ENCODE measurements at places on chromosomes 2 and 18. TPM values are rescaled to one million over a fixed set of nuclear protein-coding genes. Genes with fewer than 3 reads are reported as not detected.
A peak's percentile ranks its signal among the peaks of the same experiment; 100 is the strongest.

- no peak overlapping the region for H3K27ac ChIP-seq
- no peak for DNase-seq
- peaks cover 1% of the 10 kb centered on the region for H3K36me3 ChIP-seq
Observed at GRCh38 chr18:58723810-58724602, 52.7 kb downstream of the MALT1 start.

DNA sequence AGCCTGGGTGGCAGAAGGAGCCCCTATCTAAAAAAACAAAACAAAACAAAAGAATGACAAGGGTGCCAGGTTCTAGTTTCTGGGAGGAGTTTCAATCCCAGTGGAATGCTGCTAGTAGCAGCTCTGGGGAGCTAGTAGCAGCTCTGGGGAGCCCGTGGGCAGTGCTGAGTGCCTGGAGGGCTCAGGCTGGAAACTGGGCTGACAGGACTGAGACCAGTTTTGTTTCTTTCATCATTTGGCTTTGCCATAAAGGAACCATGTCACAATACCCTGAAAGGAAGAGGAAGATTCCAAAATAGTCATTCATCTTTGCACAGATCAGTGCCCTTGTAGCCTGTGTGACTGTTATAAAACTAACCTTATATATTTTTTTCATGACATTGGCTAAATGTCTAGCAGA, 10.6 kb downstream of the MFSD6 start:
- DNase-seq: no peak
- no peaks in the 10 kb centered on the region for H3K27me3 ChIP-seq

ADAM23 gene
- polyA plus RNA-seq: not detected

DNA sequence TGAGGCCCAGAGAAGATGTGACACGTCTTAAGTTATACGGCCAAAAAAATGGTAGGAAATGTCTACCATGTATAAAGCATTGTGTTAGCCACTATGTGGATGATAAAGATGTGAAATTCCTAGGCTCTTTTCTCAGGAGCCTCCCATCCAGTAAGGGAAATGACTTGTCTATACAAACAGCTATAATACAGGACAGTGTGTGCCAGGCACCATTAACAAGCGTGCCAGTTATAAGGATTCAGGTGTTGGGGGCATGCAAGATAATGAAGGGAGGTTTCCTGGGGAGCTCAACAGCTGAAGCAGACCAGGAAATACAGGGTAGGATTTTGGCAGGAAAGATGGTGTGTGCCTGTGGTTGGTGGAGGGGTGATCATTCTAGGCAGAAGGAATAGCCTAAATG, 37.6 kb downstream of the ALPK2 start:
- H3K27me3 ChIP-seq: no peaks in the 10 kb centered on the region
- no peak for DNase-seq
- no peak overlapping the region for H3K4me3 ChIP-seq

ACMSD gene
- polyA plus RNA-seq: 81.7 TPM

LRP2 gene
- polyA plus RNA-seq: 0.47 TPM

- no peaks in the 10 kb centered on the region for H3K27me3 ChIP-seq
- H3K36me3 ChIP-seq: no peaks in the 10 kb centered on the region
- no peak overlapping the region for H3K4me3 ChIP-seq
- no peak for DNase-seq
- no peak overlapping the region for H3K27ac ChIP-seq
- H3K4me1 ChIP-seq: no peaks in the 10 kb centered on the region
Observed at GRCh38 chr2:19609266-19609665, 250.8 kb upstream of the OSR1 start.

DNA sequence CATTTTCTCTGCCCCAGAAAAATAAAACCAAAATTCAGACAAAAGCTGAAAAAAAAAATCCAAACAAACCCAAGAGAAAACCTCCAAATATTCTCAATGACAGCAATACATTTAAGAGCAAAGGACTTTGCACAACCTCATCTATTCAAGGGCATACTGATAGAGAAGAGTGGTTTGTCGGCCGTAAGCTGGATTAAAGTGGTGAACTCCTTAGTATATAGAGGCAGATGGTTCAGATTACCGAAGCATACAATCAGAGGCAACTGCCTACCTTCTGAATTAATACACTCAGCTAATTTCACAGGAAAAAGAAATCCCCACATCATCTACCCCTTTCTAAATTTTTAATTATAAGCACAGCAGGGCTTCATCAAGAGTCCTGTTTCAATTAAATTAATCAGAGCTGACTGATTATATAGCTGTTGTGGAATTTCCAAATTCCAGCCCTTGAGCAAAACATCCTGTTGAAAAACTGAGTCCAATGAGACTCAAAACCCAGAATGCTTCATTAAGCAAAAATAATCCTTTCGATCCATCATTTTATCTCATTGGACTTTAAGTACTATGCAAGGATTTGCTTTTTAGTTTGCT, at the start of gene CPLX4:
Gene CPLX4, minus strand, starts transcription at position 190 of the 591 bp plus-strand sequence. Its CDS starts 187 bp downstream, at position 3.
- H3K36me3 ChIP-seq: no peaks in the 10 kb centered on the region
- H3K4me1 ChIP-seq: no peaks in the 10 kb centered on the region
- no peak within 1 kb of the TSS for H3K27ac ChIP-seq
- no peak for DNase-seq
- H3K27me3 ChIP-seq: no peaks in the 10 kb centered on the region

GRCh38 chr2:65527451-65528240, 95.2 kb upstream of the SPRED2 start:
- no peak overlapping the region for H3K27ac ChIP-seq
- H3K36me3 ChIP-seq: no peaks in the 10 kb centered on the region
- H3K4me3 ChIP-seq: no peak overlapping the region
- H3K4me1 ChIP-seq: no peaks in the 10 kb centered on the region

NYAP2 gene
- not detected for polyA plus RNA-seq

SCRN3 gene
- 13.2 TPM for polyA plus RNA-seq

CLASP1 gene
- 7.5 TPM for polyA plus RNA-seq

- DNase-seq: no peak
- H3K4me3 ChIP-seq: no peak overlapping the region
- H3K27me3 ChIP-seq: no peaks in the 10 kb centered on the region
- H3K27ac ChIP-seq: no peak overlapping the region
- H3K36me3 ChIP-seq: no peaks in the 10 kb centered on the region
- H3K4me1 ChIP-seq: no peaks in the 10 kb centered on the region
Observed at GRCh38 chr2:114118088-114118487, 228.2 kb downstream of the ACTR3 start.

GPR39 gene
- 2.2 TPM for polyA plus RNA-seq

KLHL30 gene
- polyA plus RNA-seq: not detected

VIT gene
- 0.07 TPM for polyA plus RNA-seq

UPP2 gene
- polyA plus RNA-seq: 1.5 TPM

- peak overlapping the region; percentile 12 for H3K27ac ChIP-seq
- no peaks in the 10 kb centered on the region for H3K36me3 ChIP-seq
- H3K4me3 ChIP-seq: no peak overlapping the region
- H3K27me3 ChIP-seq: no peaks in the 10 kb centered on the region
Observed at GRCh38 chr2:242075168-242075567, 205.6 kb downstream of the RTP5 start.

- DNase-seq: no peak
- H3K27me3 ChIP-seq: no peaks in the 10 kb centered on the region
- H3K4me3 ChIP-seq: peak overlapping the region; percentile 34
- peak overlapping the region; percentile 2 for H3K27ac ChIP-seq
- H3K36me3 ChIP-seq: peaks cover 17% of the 10 kb centered on the region
Observed at GRCh38 chr2:210562091-210562490, 5.7 kb downstream of the CPS1 start.

GRCh38 chr18:8841781-8842485, 136.6 kb downstream of the MTCL1 start:
- H3K36me3 ChIP-seq: no peaks in the 10 kb centered on the region
- no peak for DNase-seq
- H3K27ac ChIP-seq: no peak overlapping the region
- no peak overlapping the region for H3K4me3 ChIP-seq
- H3K27me3 ChIP-seq: no peaks in the 10 kb centered on the region

DNA sequence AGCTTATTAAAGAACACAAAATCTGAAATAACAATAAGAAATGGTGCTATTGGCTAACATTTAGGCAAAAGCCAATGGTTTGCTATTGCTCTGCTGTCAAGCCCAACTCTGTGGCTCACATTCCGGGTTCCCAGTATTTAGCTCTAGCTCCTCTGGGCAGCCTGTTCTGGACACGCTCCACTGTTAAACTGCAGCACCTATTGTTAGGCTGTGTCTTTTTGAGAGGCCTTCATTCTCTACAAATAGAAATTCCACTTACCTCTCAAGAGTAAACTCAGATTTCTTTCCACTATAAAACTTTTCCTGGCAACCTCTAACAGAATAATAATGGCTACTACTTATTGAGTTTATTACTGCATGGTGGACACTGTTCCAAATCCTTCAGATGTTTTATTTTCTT, 3.7 kb upstream of the KLHL14 start:
- no peaks in the 10 kb centered on the region for H3K27me3 ChIP-seq
- no peak for DNase-seq
- H3K4me3 ChIP-seq: no peak overlapping the region
- H3K27ac ChIP-seq: no peak overlapping the region
- H3K4me1 ChIP-seq: peaks cover 5% of the 10 kb centered on the region
- H3K36me3 ChIP-seq: no peaks in the 10 kb centered on the region

DNA sequence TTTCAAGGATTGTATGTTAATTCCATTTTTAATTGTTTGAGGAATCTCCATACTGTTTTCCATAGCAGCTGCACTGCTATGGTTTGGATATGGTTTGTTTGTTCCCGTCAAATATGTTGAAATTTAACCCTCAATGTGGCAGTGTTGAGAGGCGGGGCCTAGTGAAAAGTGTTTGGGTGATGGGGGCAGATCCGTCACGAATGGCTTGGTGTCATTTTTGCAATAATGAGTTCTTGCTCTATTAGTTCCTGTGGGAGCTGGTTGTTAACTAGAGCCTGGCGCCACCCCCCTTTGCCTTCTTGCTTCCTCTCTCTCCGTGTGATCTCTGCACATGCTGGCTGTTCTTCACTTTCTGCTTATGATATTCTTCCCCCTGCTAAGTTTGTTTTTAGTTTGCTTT, 71.4 kb upstream of the LDLRAD4 start:
- H3K27me3 ChIP-seq: no peaks in the 10 kb centered on the region
- no peaks in the 10 kb centered on the region for H3K36me3 ChIP-seq
- DNase-seq: no peak
- no peak overlapping the region for H3K4me3 ChIP-seq
- no peaks in the 10 kb centered on the region for H3K4me1 ChIP-seq
- H3K27ac ChIP-seq: no peak overlapping the region

GRCh38 chr18:22939649-22940048, 6.5 kb downstream of the RBBP8 start:
- no peaks in the 10 kb centered on the region for H3K27me3 ChIP-seq
- no peak for DNase-seq

FBXO11 gene
- 9.4 TPM for polyA plus RNA-seq

- no peak overlapping the region for H3K4me3 ChIP-seq
- H3K27ac ChIP-seq: no peak overlapping the region
- no peak for DNase-seq
- no peaks in the 10 kb centered on the region for H3K36me3 ChIP-seq
- no peaks in the 10 kb centered on the region for H3K4me1 ChIP-seq
Observed at GRCh38 chr2:217186152-217186551, 326.3 kb upstream of the TNP1 start.

AKAIN1 gene
- polyA plus RNA-seq: 0.31 TPM

CROCC2 gene
- 0.13 TPM for polyA plus RNA-seq

DNA sequence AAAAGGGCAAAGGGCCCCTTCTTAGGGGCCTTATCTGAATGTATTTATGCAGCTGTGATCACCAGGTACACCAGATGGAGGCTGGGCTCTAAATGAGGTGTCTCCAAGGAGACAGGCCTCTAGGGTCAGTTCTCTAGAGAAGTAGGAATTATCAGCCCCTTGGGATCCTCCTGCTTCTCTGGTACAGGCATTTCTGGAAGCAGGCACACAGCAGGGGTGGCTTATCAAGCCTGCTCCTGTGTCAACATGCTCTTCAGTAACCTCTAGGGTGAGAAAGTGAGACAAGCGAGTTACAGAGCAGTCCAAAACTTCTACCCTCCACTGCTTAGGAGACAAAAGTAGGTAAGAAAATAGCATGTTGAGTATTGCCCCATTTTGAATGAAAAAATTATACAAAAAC, 13.8 kb downstream of the TPGS2 start:
- H3K27ac ChIP-seq: no peak overlapping the region
- no peak for DNase-seq
- H3K4me1 ChIP-seq: no peaks in the 10 kb centered on the region
- no peak overlapping the region for H3K4me3 ChIP-seq
- no peaks in the 10 kb centered on the region for H3K27me3 ChIP-seq
- H3K36me3 ChIP-seq: no peaks in the 10 kb centered on the region

GRCh38 chr18:28063271-28063761, 113.6 kb downstream of the CDH2 start:
- H3K27me3 ChIP-seq: no peaks in the 10 kb centered on the region
- no peak for DNase-seq
- H3K4me1 ChIP-seq: no peaks in the 10 kb centered on the region
- H3K36me3 ChIP-seq: no peaks in the 10 kb centered on the region

GRCh38 chr2:3100386-3100785, 277.2 kb downstream of the EIPR1 start:
- H3K27ac ChIP-seq: no peak overlapping the region
- no peaks in the 10 kb centered on the region for H3K36me3 ChIP-seq
- H3K4me1 ChIP-seq: no peaks in the 10 kb centered on the region
- no peak for DNase-seq
- H3K27me3 ChIP-seq: no peaks in the 10 kb centered on the region

- no peaks in the 10 kb centered on the region for H3K4me1 ChIP-seq
- no peak for DNase-seq
Observed at GRCh38 chr2:8380566-8380965, 301.3 kb upstream of the ID2 start.

DNA sequence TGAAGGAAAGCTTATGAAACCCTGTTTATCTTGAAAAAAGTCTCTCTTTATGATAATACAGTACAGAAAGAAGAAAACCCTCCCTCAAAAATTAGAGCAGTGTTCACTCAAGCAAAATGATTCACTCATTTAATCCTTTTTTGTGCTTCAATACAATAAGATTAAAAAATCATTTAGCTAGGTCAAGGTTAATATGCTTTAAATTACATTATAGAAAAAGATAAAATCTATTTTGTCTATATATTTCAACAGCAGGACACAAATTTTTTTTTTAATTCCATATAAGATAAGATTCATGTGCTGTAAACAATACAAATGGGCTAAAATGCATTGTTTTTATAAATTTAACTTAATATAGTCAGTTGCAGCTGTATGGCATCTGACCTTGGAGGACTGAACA, 176.9 kb downstream of the KCNE4 start:
- H3K4me1 ChIP-seq: no peaks in the 10 kb centered on the region
- H3K27me3 ChIP-seq: no peaks in the 10 kb centered on the region
- H3K36me3 ChIP-seq: no peaks in the 10 kb centered on the region
- DNase-seq: no peak
- H3K27ac ChIP-seq: no peak overlapping the region

LIPG gene
- polyA plus RNA-seq: 48.9 TPM

GRCh38 chr18:27244259-27244658, 59.2 kb upstream of the CHST9 start:
- no peaks in the 10 kb centered on the region for H3K36me3 ChIP-seq
- no peaks in the 10 kb centered on the region for H3K27me3 ChIP-seq

GRCh38 chr2:237219826-237220225, 134.1 kb downstream of the COPS8 start:
- no peak overlapping the region for H3K27ac ChIP-seq
- H3K36me3 ChIP-seq: no peaks in the 10 kb centered on the region
- DNase-seq: no peak
- no peak overlapping the region for H3K4me3 ChIP-seq

GRCh38 chr2:101545950-101546349, 71.0 kb upstream of the RFX8 start:
- no peak overlapping the region for H3K4me3 ChIP-seq
- H3K36me3 ChIP-seq: no peaks in the 10 kb centered on the region
- H3K27ac ChIP-seq: no peak overlapping the region
- no peaks in the 10 kb centered on the region for H3K4me1 ChIP-seq
- no peak for DNase-seq
- H3K27me3 ChIP-seq: no peaks in the 10 kb centered on the region

- H3K27ac ChIP-seq: no peak overlapping the region
- H3K27me3 ChIP-seq: peaks cover 4% of the 10 kb centered on the region
- peak; percentile 91 for DNase-seq
- H3K36me3 ChIP-seq: no peaks in the 10 kb centered on the region
- H3K4me3 ChIP-seq: no peak overlapping the region
Observed at GRCh38 chr2:172103471-172104272, 972 bp upstream of the DLX2 start.

Measured in liver (tissue), 10 donors.